ENCODE measurements at places on chromosomes 13 and 19.

DNA sequence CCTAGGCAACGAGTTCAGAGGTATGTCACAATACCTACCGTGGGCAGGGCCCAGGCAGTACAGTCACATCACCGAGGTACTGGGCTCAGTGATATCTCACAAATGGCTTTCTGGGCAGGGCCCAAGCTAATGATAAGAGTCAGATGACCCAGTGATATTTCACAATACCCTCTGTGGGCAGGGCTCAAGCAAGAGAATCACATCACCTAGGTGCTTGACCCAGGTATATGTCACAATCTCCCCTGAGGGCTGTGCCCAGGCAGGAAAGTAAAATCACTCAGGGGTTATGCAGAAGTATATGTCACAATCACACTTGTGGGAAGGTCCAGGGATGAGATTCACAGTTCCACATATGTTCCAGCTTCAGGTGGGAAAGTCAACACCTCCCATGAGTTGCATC lies 45.3 kb downstream of the ZNF729 start:
- DNase-seq, result no peak

- DNase-seq, result no peak
Observed at GRCh38 chr13:24906268-24906667, 142.3 kb downstream of the RNF17 start.

GRCh38 chr13:49502954-49503353 lies 7.2 kb downstream of the PHF11 start:
- no peak for DNase-seq

- no peak for DNase-seq
Observed at GRCh38 chr19:18506101-18506930, 15.6 kb downstream of the ELL start.

GRCh38 chr19:58407658-58408151 lies 744 bp upstream of the ZNF584 start:
- DNase-seq, result no peak

DNA sequence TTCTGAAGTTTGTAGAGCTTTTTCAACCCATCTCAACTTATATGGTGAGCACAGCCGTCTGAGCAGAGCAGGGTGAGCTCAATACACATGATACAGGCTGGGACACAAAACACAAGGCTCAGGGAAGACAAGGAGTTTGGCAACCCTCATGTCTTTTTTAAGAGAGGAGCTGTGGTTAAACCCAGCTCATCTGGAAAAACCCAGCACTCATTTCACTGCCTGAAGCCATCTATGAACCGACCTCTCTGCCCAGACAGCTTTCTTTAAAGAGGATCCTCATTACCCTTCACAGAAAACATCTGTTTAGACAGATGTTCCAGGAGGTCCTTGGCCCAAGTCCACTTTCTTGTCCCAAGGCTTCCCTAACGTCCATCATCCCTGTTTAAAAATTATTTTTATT lies 170.0 kb upstream of the TSHZ3 start:
- no peak for DNase-seq

DNA sequence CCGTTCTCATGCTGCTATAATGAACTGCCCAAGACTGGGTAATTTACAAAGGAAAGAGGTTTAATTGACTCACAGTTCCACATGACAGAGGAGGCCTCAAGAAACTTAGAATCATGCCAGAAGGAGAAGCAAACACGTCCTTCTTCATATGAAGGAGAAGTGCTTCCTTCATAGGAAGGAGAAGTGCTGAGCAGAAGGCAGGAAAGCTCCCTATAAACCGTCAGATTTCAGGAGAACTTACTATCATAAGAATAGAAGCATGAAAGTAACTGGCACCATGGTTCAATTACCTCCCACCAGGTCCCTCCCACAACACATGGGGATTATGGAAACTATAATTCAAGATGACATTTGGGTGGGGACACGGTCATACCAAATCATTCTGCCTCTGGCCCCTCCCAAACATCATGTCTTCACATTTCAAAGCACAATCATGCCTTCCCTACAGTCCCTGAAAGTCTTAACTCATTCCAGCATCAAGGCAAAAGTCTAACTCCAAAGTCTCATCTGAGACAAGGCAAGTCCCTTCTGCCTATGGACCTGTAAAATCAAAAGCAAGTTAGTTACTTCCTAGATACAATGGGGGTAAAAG lies 10.6 kb downstream of the ACOD1 start:
- DNase-seq, result no peak
